ENCODE measurements at places on chromosomes 7 and 10. TPM values are rescaled to one million over a fixed set of nuclear protein-coding genes. Genes with fewer than 3 reads are reported as not detected.

FAM25A gene
- not detected for total RNA-seq

TWIST1 gene
- total RNA-seq = 22.9 TPM

TRPV5 gene
- 0.26 TPM for total RNA-seq

RBM17 gene
- total RNA-seq = 59.6 TPM

ITPRID1 gene
- total RNA-seq = not detected

GSAP gene
- total RNA-seq = 14.9 TPM

ATP6V0A4 gene
- 0.37 TPM for total RNA-seq

SP8 gene
- total RNA-seq = 0.11 TPM

DDX21 gene
- total RNA-seq = 37.5 TPM

MMD2 gene
- 0.11 TPM for total RNA-seq

FRMD4A gene
- total RNA-seq = 32.9 TPM

ACBD7 gene
- 5.2 TPM for total RNA-seq
